ENCODE measurements at places on chromosomes 3 and 15.
A peak's percentile ranks its signal among the peaks of the same experiment; 100 is the strongest.

DNA sequence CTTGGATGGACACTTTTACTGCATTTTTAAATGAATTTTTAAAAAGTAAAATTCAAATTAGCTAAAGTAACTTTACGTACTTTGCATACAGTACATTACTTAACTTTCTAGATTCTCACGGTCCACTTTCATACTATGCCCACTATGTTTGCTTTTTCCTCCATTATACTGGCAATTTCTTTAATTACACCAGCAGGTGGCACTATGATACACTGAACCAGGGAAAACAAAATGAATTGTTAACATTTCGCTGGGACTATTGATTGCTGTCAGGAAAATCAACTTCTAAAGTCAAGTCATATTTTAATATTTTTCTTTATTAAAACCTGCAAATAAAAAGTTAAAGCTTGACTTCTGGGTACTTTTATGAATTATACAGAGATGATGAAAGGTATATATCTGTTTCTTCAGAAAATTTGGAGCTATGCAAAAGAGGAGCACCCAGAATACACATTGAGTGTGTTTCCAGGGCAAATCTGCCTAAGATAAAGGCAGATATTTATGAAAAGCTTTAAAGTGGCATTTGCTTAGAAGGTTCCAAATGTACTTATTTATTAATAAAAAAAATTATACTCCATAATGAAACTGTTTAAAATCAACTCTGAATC, 21.8 kb upstream of the POU1F1 start:
- peak; percentile 68 for DNase-seq

DNA sequence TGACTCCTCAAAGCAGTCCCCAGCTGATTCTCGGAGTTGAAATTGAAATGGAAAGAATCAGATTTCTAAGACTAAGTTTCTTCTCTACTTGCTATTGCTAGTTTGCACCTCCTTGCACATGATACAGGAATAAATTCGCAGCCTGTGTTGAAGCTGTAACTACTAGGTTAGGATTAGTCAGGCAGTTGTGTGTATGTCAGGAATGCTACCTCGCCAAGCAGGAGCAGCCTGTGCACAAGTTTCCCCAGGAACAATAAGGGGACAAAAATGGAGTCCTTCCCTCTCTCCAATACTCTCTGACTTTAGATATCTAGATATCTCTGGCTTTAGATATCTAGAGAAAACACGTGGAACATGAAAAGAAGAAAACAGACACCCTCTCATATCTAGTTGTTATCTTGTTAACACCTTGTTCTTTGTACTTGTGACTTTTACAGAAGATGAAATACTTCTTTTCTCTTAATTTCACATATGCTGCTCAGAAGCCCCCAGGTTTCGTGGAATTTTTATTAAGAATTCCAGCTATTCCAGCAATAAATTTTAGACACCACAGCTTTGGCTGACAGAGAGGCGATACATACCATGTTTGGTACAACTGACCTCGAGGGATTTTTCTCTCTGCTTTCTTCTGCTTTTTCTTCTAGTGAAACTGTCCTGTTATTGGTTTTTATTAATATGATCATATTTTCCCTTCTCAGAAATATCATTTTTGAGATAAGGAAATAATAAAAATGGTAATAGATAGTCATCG, 56.1 kb upstream of the CMSS1 start:
- no peak for DNase-seq

- DNase-seq: no peak
These were observed 25.2 kb downstream of the CYFIP1 start for GRCh38 chr15:22954798-22955543.

GRCh38 chr3:72310419-72311380, 525.8 kb upstream of the PROK2 start:
- DNase-seq: peak; percentile 8

DNA sequence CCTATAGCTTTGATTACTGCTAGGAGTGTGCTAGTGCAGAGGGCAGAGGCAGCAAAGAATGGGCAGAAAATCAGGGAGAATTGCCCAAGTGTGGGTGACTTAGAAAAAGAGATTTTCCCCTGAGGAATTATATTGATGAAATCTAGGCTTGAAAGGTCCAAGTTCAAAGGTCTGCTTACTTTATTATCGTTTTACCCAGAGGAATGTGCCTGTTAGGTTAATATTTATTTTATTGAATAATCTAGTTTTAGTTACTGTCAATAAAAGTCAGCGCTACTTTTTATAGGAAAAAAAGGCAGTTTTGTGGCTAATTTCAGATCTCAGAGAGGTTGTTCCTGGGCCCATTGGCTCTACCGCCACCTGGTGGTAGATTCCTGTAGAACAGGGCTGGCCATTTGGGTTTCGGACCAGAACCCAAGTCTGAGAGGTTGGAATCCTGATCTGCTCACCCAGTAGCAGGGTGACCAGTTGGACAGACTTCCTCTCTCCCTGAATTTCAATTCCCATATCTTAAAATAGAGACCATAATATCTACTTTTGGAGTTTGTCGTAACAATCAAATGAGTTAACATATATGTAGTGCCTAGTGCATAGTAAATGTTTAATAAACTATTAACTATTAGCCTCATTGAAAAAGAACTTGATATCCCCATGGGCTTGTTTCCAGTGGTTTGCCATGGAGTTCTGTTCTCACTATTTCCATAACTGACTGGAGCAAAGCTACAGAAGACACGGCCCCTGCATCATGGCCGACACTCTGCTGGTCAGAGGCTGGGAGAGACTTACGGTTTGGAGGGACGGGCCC, 62.7 kb upstream of the ZNF148 start:
- DNase-seq: peak; percentile 58

GRCh38 chr3:67647390-67647878, 7.0 kb downstream of the SUCLG2 start:
- DNase-seq: peak; percentile 50
